ENCODE measurements at places on chromosomes 13 and 19.

GRCh38 chr13:25677956-25678355 is 306.2 kb downstream of the ATP8A2 start:
- DNase-seq: no peak

DNA sequence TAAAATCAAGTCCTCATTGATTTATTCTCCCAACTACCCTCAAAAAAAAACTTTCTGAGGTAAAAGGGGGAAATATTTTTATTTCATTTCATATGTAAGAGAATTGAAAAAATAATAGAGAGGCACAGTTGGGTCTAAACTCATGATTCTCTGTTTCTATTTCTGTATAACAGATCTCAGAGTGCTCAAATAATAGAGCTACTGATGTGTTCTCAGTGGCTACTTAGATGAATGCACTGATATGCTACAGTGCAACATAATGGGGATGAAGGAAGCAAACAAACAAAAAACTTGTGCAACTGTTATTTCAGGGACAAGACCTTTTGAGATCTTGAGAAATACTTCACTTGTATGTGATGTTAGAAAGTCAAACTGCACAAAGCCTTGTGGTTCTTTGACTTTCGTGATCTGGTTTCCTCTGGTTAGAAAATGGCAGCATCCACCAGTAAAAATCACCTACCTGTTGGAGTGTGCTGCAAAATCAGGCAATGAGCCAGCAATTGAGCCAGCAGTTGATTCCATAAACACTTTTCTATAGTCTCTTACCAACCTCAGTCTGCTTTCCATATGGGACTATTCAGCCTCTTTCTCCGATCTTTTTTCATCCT is 9.7 kb upstream of the DACH1 start:
- no peak for DNase-seq

DNA sequence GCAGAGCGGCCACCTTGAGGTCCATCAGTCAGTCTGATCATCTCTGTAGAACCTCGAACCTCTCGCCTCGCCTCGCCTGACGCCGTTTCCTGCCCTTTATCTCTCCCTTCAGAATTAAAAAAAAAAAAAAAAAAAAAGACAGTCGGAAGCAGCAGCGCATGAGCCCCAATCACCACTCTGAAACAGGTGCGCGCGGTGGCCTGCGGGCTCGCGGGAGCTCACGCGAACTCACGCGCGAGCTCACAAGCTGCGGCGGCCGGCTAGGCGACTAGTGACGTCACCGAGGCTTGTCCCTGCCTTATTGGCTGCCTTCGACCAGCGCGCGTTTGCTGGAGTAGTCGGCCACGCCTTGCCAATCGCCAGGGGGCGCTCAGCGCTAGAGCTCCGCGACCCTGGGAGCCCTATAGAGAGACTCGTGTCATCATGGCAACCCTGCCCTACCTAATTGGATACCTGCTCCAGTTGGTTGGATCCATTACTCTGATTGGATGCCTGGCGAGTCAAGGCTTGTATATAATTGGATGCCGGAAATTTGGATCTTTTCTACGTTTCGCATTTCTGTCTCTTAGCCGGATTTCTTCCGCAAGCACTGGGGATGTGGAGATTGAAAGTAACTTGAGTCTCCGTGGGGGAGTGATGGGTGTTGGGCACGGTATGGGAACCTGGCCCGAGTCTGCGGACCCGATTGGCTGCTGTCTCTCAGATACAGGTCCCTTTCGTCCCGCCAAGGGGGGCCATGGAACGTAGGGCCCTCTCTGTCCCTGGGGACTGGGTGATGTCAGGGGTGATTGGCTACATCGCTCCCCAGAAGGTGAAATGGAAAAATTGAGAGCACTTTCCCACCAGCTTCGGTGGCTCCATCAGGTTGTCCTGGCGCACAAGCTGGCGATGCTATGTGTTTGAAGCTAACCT is 31.6 kb downstream of the SYT3 start:
- DNase-seq: peak; percentile 73

DNA sequence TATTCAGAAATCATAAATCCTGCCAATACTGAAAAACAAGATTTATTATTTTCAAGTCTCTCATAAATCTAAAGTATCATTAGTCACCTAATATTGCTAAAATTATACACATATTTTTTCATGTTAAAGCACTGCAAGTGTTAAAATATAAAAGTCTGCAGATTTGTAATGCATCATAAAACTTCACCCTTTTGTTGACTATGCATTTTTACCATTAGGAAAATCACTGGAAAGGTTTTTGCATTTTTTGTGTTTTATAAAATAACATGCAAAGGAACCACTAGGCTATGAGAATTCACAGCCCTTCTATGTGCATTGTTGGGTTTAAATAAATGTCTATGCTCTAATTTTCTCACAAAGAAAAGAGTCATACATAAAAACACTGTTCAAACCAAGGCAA is 407.3 kb downstream of the DACH1 start:
- no peak for DNase-seq

DNA sequence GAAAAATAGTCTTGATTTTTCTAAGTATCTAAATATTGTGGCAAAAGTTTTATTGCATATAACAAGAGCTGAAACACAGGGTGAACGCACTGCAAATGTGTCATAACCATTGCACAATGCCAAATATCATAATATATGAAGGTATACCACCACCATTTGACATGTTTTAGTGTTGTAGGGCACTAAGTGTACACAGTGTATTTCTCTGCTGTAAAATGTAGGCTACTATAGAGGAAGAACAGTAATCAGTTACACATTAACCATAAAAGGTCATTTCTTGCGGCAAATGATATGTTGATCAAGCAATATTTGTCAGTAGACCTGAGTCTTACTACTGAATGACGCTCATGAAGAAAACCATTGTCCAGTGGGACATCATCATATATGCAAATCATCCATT is 18.3 kb upstream of the KLF5 start:
- no peak for DNase-seq

- no peak for DNase-seq
These were observed 77.4 kb downstream of the CYSLTR2 start for GRCh38 chr13:48731001-48731658.

DNA sequence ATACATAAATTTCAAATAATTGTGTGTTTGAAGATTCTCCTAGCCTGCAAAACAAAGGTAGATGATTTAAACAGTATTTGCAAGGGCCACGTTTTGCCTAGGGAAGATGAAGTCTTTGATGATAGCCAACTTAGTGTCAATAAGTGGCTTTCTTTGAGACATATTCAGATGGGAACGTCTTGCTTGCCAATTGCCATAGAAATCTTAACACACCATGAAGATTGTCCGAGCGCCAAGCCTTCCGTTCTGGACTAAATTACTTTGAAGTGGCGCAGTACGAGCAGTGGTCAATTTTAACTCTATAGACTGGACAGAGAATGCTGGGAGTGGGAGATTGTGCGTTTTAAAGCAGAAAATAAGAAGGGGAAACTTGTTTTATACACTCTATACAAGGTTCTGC is 9.9 kb downstream of the ZIC5 start:
- no peak for DNase-seq
